ENCODE measurements at places on chromosomes 2 and 18.

- no peak for DNase-seq
Observed at GRCh38 chr18:37639846-37640245, 74.2 kb upstream of the CELF4 start.

- DNase-seq = no peak
Observed at GRCh38 chr2:171004363-171004762, 75.3 kb downstream of the GORASP2 start.

DNA sequence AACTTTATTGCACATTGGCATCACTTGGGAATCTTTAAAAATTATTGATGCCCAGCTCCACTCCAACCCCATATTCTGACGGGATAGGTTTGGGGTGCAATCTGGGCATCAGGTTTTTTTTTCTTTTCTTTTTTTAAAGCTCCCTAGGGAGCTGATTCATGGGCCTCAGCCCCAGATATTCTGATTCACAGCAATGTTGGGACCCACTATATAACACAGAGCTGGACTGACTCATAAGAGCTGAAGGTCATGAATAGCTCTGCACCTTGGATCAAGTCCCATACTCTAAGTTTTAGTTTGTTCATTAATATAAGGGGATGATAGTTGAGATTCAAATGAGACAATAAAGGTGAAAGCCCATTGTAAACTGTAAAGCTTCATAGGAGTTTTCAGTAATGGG is 191.1 kb upstream of the REV1 start:
- DNase-seq = no peak

GRCh38 chr2:24285484-24286152 is 74.7 kb downstream of the ITSN2 start:
- no peak for DNase-seq

DNA sequence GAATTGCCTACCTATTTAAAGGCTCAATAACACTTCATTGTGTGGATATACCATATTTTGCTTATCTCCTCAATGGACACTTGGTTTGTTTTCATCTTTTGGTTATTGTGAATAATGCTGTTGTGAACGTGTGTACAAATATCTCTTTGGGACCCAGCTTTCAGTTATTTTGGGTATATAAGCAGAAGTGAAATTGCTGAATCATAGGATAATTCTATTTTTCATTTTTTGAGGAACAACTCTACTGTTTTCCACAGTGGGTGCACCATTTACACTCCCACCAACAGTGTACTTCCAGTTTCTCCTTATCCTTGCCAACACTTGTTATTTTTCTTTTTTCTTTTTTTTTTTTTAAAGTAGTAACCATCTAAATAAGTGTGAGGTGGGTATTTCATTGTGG is 29.0 kb downstream of the PTPN4 start:
- DNase-seq = no peak

DNA sequence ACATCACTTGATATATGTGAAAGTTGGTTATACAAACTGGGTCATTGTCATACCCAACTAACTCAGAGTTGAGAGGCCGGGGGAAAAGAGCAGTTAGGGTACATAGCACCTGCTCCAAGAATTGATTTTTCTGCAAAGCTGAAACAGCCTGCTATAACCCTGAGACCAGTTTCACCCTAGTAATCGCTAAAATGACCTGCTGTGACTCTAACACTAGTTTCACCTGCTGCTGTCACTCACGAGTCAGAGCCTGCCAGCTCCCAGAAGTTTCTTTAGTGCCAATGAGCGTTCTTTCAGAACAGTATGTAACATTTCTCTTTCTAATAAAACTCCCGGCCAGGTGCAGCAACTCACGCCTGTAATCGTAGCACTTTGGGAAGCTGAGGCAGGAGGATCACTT is 28.0 kb downstream of the SRSF7 start:
- no peak for DNase-seq

DNA sequence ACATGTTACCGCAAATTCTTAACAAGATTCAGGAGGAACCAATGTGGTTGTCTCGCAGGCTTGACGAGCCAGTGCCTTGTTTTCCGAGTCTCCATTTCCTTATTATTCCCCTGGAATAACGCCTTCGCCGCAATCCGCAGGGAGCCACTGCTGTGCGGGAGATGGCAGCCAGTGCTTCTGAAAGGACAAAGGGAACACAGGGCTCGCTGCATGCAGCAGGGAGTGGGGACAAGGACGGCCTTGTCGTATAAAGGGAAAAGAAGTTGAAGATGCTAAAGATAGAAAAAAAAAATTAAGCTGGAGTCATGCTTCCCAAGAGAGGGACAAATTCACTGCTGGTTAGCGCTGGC is 221.4 kb downstream of the NDUFA10 start:
- DNase-seq = no peak

GRCh38 chr2:97766567-97766966 is 53.2 kb downstream of the ZAP70 start:
- DNase-seq = no peak

GRCh38 chr2:28586867-28587266 is 91.0 kb downstream of the PLB1 start:
- DNase-seq = peak; percentile 18

DNA sequence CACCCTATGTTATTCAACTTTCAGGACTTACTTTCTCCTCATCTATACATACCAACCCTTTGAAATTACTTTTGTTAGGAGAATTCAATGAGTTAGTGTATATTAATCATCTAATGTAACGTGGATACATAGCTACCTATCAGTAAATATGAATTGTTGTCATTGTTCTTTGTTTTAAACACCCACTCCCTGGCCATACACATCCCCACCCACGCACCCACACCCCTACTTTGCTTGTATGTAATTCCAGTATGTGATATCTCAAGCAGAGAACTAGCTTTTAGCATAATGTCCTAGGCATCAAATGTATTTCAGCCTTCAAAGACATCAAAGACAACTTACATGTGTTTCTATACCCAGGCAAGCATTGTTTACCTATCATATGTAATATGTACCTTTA is 129.2 kb downstream of the MAP4K4 start:
- no peak for DNase-seq

DNA sequence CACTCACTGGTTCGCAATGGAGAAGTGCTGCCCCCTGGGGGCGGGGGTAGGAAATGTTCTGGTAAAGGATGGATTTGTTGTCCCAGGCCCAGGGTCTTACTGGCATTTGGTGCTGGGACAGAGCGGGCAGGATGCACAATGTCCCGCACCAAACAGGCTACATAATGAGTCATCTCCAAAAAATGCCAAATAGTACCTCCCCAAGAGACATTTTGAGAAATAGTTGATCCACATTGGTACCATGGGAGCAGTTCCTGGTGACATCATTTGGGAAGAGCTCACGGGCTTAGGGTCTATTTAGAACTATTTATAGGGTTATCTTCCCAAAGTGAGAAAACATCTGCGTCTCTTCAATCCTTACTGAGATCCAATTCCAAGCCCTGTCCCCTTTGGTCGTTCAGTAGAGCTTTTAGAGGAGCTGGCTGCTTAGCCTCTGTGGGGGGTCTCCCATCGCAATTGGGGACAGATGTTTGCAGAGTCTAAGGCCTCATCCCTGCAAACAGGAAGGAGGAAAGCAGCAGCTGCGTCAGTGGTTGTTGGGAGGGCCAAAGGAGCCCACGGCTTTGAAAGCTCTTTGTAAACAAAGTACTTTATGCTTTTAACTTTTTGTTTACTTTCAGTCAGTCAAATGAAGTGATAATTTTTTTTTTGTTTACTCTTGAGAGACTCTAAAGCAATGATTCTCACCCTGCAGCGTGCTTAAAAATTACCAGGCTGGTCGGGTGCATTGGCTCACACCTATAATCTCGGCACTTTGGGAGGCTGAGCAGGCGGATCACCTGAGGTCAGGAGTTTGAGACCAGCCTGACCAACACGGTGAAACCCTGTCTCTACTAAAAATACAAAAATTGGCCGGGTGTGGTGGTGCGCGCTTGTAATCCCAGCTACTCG is 49.3 kb downstream of the GREB1 start:
- DNase-seq = peak; percentile 48

DNA sequence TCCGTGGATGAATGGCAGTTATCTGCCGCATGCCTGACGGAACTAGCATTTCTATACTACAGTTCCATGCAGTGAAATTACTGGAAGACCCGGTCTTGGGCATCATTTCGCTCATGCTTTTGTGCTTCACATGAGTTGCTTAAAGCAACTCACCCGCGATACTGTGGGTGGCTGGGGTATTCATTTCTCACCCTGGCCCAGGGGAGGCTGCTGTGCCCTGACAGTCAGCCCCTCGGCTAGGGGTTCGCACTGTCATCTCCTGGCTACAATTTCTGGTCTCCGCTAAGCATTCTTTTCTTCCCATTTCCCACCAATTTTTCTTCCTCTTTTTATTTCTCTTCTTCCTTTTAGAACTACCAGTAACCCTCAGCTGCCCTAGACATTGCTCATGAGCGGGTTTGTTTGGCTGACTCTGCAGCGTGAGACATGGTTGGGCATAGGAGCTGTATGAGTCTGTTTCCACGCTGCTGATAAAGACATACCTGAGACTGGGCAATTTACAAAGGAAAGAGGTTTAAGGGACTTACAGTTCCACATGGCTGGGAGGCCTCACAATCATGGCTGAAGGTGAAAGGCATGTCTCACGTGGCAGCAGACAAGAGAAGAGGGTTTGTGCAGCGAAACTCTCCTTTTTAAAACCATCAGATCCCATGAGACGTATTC is 16.5 kb upstream of the CNDP2 start:
- no peak for DNase-seq
